ENCODE measurements at places on chromosomes 11 and 22. TPM values are rescaled to one million over a fixed set of nuclear protein-coding genes. Genes with fewer than 3 reads are reported as not detected.
A peak's percentile ranks its signal among the peaks of the same experiment; 100 is the strongest.

DNA sequence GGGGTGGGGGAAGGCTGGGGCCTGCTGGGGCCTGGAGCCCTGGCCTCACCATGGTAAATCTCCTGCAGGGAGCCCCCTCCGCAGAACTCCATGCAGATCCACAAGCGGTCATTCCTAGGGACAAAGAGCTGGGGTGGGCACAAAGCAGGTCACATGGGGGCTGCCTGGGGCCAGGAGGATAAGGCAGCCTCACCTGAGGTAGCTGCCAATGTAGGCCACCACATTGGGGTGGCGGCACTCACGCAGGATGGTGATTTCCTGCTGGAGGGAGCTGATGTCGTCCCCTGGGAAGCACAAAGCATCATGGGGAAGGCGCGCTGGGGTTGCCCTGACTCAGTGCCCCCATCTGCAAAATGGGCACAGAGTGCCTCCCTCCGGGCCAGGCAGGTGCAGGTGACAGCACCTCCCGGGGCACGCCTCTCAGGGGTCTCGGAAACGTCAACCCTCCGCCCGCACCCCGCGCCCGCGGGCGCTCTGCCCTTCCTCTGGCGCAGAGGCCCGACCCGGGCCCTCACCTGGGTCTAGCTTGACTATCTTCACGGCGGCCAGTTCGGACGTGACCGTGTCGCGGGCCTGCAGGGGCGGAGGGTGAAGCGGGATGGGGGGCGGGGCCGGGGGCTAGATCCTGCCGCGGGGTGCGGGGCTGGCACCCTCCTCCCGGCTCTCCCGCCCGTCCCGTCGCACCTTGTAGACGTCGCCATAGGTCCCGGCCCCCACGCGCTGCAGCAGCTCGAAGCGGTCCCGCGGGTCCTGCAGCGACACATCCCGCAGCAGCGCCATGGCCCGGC, 450 bp downstream of the MAP4K2 start:
- no peak for DNase-seq

DNA sequence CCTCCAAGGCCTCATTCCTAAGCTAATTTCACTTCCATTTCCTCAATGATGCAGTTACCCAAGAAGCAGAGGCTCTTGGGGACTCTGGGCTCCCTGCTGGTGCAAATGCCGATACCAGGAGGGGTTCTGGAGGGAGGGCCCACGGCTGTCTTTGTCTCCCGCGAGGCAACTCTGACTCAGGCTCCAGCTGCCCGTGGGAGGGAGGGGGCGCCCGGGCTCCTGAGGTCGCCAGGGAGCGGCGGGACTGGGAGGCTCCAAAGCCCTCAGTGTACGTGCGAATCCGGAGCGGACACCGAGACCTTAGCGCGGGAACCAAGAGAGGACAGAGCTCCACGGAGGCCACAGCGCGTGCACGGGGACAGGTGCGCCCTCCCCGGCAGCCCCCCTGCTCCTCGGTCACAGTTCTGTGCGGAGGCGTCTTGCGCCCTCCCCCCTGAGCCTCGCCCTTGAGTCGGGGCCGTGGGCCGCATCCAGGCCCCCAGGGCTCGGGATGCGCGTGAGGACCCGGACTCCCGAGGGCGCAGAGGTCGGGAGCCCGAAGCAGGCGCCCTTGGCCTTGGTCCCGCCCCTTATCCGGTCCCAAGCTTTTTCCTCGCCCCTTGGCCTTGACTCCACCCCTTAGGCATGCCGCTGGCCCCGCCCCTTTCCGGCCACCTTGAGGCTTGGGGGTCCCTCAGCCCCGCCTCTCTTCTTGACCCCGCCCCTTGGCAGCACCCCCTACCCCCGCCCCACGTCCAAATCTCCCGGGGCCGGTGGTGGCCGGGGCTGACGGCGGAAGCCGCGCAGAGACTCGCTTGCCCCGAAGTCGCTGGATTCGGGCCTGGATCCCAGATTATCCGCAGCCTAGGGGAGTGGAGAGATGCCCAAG, 4.7 kb upstream of the SHISA8 start:
- peak; percentile 59 for DNase-seq

DNA sequence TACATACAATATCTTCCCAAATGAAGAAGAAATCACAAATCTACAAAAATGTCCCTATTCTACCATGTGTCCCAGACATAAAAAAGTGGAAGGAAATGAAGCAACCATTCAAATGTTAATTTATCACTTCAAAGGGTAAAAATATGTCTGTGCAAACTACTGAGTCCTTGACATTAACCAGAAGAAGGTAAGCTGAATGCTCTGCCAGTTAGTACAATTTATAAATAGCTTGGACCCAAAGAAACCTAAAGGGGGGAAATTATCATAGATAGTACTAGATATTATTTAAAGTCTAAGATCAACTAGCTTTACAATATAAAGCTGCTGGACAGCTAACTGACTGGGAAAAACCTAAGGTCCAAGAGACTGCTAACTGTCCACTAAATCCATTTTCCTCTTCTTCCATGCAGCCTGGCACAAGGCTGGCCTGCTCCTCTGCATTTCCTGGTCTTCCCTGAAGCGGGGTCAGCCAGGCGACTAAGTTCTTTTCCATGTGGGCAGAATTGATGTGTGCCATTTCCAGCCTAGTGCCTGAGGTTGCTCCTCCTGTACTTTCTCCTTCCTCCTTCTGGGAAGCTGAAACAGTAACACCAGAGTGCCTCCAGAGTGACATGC, 190.9 kb downstream of the CADM1 start:
- no peak for DNase-seq

DNA sequence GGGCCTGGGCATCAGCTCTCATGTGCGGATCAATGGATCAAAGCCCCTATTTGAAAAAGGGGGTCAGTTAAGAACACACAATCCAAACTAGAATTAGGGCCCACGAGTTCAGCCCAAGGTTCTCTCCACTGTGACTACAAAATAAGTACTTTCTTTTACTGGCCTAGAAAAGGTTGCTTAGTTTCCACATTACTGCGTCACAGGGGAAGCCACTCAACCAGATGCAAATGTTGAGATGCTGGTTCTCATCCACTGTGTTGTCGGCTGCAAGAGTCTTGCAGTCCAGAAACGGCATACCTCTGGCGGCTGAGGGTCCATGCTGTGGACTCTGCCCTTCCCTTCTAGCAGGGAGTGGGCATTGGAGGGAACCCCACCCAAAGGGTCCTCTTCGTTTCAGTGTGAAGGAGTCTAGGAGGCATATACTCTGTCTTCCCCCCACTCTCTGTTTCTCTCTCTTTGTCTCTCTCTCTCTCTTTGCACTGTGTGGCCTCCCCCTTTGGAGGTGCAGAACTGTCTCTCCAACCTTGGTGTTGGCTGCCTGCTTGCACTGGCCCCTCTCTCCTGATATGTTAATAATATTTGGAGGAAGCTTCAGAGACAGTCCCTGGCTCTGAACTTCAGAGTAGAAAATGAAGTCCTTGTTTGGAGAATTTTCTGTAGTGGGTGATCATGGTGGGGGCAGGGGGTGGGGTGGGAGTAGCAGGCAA, 99.0 kb upstream of the NNMT start:
- DNase-seq, result no peak

DNA sequence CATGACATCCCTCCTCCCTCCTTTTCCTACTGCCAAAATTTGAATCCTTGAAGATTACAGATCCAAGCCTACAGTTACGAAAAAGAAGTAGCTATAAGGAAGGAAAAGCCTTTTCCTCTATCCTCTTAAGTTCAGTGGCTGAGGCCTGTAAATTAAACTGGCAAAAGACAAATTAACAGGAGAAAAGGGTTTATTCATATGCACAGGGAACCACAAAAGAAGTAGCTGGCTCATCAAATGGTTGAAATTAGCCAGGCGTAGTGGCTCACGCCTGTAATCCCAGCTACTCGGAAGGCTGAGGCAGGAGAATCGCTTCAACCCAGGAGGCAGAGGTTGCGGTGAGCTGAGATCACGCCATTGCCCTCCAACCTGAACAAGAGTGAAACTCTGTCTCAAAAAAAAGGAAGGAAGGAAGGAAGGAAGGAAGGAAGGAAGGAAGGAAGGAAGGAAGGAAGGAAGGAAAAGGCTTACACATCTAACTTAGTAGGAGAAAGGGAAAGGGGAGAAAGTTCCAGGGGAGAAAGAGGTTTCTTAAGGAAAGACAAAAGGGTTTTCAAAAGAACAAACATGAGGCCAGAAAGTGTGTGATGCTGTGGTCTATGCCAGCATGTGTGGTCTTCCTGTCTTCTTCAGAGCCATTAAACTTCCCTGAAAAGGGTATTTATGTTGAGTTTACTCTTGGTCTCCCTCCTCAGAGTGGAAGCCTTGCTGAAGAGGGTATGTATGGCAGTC, 5.1 kb upstream of the SMPD1 start:
- DNase-seq, result no peak

DNA sequence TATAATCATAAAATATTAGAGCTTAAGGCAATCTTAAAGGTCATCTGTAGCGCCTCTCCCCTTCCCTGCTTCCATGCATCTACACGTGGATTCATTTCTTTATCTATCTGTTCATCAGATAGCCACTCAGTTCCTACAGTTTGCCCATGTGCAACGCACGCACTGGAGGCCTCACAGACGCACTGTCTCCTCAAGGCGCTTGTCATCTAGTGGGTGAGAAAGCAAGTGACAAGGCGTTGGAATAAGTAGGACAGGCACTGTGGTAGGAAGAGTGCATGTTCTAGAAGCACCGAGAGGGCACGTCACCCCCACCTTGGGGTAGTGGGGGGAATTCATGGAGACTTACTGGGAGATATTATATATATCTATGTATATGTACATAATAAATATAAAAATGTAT, 20.8 kb upstream of the JAM3 start:
- DNase-seq, result no peak

- DNase-seq, result no peak
Measured at GRCh38 chr11:1337647-1338007, 28.2 kb upstream of the TOLLIP start.

GRCh38 chr22:50260801-50261614, 475 bp downstream of the MAPK12 start:
- DNase-seq, result peak; percentile 58

DNA sequence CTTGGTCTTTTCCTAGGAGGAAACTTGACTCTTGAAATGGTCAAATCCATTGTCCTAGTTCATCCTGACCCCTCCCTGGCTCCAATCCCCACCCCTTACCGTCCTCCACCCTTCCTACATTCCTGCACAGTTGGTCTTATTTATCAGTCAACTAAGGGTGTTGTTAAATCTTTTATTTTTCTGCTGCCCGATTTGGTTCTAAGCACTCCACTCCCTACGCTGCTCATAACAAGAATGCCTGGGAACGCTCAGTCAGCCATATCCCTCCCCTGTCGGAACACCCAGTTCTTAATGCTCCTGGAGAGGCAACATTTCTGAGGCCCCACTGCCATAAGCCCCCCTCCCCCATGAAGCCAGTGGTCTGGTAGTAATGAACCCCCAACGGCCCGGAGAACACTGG, 9.7 kb downstream of the EHF start:
- no peak for DNase-seq

GRCh38 chr11:68128682-68129327, 7.6 kb upstream of the CHKA start:
- DNase-seq, result no peak

DNA sequence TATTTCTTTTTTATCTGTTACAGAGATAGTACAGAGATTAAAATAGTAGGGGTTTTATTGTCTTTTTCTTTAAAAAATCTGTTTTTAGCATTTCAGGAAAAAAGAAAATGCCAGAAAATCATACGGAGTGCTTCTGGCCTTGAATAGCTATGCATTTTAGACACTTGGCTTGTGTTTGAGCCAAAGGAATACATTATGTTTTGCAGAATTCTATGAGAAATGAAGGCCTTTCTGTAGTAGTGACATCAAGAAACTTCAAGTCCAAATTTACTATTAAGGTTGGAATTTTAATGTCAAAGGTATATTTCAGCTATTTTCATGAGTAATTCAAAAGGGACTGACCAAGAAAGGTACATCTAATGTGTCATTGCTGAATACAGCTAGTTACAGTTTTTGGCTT, 56.3 kb upstream of the DDI1 start:
- peak; percentile 11 for DNase-seq

- DNase-seq, result no peak
Measured at GRCh38 chr22:38442967-38443627, 11.9 kb downstream of the KCNJ4 start.

GRCh38 chr11:125425601-125426000, 70.5 kb downstream of the FEZ1 start:
- peak; percentile 55 for DNase-seq

- DNase-seq, result no peak
Measured at GRCh38 chr11:87030458-87031054, 7.2 kb upstream of the TMEM135 start.

- DNase-seq, result no peak
Measured at GRCh38 chr11:2237457-2238238, 32.7 kb downstream of the ASCL2 start.

GRCh38 chr11:72204886-72205285, 11.7 kb upstream of the FOLR2 start:
- no peak for DNase-seq

GRCh38 chr11:119910051-119910450, 181.1 kb upstream of the NECTIN1 start:
- no peak for DNase-seq

DNA sequence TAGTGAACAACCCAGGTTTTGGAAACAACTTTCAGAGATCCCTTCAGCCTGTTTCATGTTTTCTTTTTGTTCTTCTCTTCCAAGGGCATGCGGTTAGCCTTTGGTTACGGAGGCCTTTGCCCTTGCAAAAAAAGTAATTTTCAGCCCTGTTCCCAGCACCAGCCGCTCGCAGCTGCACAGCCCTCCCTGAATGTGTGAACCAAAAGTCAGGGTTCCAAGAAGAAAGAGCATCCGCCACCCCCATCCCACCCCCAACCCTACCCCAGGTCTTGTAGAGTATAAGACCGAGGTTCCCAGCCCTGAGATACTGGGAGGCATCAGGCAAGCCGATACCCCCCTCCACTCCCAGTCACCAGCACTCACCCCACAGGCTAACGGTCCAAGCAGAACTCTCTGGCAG, 56.4 kb downstream of the IGLL1 start:
- no peak for DNase-seq

The OLFML1 gene
- total RNA-seq, result 33.7 TPM

The TEX12 gene
- 2.3 TPM for total RNA-seq

The ME3 gene
- 18.2 TPM for total RNA-seq

The PRG3 gene
- total RNA-seq, result 0.41 TPM

The POU2AF3 gene
- 0.72 TPM for total RNA-seq

The OR51E2 gene
- total RNA-seq, result not detected

The WNT7B gene
- 6.2 TPM for total RNA-seq

The COX8A gene
- total RNA-seq, result 544 TPM

The JAM3 gene
- total RNA-seq, result 113 TPM

The SERPING1 gene
- total RNA-seq, result 20.8 TPM

The DCPS gene
- 15.7 TPM for total RNA-seq

The TRIM29 gene
- total RNA-seq, result 192 TPM

The PPME1 gene
- 31.3 TPM for total RNA-seq

The TRIM22 gene
- 13.4 TPM for total RNA-seq
